ENCODE measurements at places on chromosomes 1 and 21. TPM values are rescaled to one million over a fixed set of nuclear protein-coding genes. Genes with fewer than 3 reads are reported as not detected.

- no peak for DNase-seq
These were observed 47.8 kb upstream of the LRRC3 start for GRCh38 chr21:44407493-44407892.

- DNase-seq, result no peak
These were observed 1.3 kb downstream of the MAP7D1 start for GRCh38 chr1:36157115-36157903.

GRCh38 chr1:17654519-17654918, 100.6 kb upstream of the ACTL8 start:
- no peak for DNase-seq

- DNase-seq, result no peak
These were observed 1.0 kb upstream of the KRTAP13-3 start for GRCh38 chr21:30426731-30427130.

MXRA8 gene
- total RNA-seq, result 10.0 TPM

GRCh38 chr21:37065561-37066177, 7.2 kb downstream of the PIGP start:
- DNase-seq, result no peak

PGD gene
- total RNA-seq, result 340 TPM

GRCh38 chr1:159282118-159282517, 20.0 kb upstream of the FCER1A start:
- no peak for DNase-seq

- no peak for DNase-seq
These were observed 14.2 kb downstream of the CLCC1 start for GRCh38 chr1:108949044-108949443.

DNA sequence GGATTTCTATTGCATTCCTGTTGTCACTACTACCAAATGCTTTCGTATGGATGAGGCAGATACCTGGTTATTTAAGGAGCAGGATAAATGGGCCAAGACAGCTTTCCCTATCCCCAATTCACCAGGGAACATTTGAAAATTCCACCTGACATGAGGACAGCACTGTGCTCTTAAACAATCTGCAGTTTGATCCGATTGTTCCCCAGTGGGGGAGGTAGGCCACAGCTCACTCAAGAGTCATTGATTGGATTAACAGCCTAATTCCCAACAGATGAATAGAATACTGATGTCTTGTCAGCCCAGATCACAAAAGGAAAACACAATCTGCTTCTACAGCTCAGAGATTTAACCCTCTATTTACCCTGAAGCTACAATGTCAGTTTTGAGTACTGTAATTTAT, 123.9 kb downstream of the LHX4 start:
- peak; percentile 9 for DNase-seq

ST7L gene
- 16.2 TPM for total RNA-seq

DNA sequence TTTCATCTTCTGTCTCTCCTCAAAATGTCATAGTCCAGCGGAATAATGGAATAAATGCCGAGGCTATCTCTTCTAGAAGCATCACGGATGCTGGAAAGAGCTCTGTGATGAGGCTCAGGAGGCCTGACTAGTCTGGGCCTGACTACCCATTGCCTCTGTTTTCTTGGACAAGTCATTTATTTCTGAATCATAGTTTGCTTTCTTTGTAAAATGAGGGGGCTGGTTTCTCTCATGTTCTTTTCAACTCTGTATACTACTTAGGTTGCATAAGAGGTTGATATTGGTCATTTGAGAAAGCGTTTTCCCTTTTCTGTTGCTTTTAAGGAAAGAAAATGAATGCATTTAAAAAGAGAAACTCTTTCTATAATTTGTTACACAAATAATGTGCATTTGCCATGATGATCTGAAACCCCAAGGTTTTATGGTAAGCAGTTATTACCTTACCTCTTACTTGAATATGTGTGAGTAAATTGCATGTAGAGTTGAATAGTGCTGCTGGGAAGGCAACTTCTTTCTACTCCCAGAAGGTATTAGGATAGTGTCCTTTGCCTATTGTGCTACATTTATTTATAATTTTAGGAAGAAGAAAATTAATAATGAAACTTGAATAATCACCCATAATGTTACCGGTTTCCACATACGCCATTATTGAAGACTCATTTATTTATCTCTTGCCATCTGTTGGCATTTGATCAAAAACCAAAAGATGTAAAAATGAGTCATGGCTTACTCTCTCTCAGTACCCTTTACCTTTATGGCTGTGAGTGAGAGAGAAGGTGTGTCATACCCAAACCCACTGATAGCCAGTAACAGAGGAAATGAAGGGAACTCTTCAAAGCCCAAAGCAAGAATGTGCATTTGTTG, 179.1 kb downstream of the FASLG start:
- DNase-seq, result no peak

IFI16 gene
- total RNA-seq, result 1.1 TPM

DNA sequence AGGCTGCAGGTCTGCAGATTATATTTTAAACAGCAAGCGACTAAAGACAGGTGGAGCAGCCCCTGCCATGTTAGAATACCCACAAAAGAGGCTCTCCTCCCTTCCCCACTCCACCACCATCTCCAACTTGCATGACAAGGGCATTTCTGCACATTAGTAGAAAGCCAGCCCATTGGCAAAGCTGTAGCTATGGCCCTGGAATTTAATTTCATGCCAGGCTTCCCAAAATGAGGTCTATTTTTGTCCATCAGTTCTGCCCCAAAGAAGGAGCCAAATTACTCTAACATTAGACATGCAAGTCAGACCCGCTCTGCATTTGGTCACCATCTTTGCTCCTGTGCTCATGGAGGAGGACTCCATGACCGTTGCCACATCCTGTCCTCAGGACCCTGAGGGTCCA, 115.2 kb downstream of the LAMC2 start:
- no peak for DNase-seq

DNA sequence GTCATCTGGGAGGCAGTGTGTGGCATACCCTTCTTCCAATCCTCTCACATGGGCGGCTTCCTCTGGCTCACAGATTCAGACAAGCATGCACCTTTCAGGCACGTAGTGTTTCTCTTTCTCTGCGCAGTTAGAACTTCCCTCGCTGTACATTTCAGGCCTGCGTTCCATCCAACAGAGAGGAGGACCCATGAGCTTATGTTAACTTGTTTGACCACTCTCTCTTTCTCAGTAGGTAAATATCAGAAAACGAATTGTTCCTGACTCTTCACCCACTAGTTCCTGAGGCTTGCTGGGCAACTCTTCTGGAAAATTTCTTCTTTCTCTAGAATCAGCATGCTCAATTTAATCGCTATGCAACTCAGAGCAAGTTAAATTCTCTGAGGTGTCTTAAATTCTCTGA, 85.5 kb downstream of the DDX20 start:
- DNase-seq, result no peak

RNU1-1 gene
- total RNA-seq, result 1,303 TPM

SPATA45 gene
- 0.65 TPM for total RNA-seq

IVL gene
- total RNA-seq, result not detected

GRCh38 chr1:51048670-51049069, 53.4 kb upstream of the C1orf185 start:
- DNase-seq, result no peak

DNA sequence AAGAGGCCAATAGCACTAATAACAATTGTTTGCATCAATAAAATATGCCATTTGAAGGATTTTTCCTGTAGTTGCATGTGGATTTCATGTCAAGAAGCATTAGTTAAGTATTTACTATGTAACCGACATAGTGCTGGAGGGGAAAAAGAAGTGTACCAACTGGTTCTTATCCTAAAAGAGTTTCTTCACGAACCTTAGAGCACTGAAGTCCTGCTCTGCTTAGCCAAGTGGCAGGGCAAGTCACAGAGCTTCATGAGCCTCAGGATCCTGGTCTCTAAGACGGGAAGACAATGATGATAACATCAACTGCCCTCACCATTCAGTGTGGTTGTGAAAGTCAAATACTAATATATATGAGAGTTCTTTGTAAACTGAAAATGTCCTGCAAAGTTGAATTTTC, 14.1 kb downstream of the KIAA0040 start:
- no peak for DNase-seq

- no peak for DNase-seq
These were observed 66.4 kb downstream of the DDAH1 start for GRCh38 chr1:85398391-85399064.

ADARB1 gene
- total RNA-seq, result 11.1 TPM

TMCC2 gene
- total RNA-seq, result 6.7 TPM

DNA sequence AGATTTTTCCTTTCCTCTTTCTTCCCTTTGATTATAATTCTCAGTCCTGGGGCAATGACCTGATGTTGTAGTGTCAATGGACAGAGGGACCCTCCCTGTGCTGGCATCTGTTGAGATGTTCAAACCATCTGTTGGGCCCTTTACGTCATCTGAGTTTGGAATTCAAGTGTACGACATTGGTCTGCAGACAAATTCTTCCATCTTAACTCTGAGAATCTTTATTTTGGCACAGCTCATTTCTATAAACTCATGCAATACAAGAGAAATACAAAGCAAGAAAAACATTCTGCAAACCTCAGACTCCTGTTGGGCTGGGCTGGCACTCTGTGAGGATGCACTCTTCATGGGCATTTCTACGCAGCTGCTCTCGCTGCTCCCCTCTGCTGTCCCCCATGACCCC, 54.2 kb downstream of the IFI44 start:
- no peak for DNase-seq

DNA sequence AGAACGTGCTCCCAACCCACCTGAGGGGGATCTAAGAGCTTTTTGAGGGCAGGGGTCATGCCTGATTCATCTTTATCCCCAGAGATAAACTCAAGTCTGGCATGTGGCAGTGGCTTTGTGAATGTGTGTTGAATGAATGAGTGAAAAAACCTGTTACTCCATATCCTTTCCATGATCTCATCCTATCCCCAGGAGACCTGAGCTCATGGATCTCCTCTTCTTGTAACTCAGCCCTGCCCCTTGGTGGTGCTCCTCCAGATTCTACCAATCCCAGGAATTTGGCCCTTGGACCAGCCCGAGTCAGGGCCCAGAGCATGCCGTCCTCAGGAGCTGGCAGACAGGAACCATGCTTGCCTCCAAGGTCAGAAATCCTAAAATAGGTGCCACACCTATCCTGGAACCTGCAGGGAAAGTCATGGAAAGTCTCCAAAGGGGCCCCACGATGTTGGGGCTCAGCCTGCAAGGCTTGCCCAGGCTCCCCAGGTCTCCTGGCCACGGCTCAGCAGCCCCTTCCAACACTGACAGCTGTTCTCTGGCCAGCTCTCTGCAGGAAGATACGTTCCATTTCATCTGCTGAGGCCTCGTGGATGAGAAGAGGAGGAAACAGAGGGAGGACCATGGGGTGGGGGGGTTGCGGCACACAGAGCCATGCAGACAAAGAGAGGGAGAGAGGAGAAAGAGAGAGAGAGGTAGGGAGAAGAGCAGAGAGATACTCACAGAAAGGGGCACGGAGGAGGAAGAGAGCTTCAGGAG, 214.6 kb downstream of the TRABD2B start:
- no peak for DNase-seq

LIN28A gene
- 1,467 TPM for total RNA-seq

DNA sequence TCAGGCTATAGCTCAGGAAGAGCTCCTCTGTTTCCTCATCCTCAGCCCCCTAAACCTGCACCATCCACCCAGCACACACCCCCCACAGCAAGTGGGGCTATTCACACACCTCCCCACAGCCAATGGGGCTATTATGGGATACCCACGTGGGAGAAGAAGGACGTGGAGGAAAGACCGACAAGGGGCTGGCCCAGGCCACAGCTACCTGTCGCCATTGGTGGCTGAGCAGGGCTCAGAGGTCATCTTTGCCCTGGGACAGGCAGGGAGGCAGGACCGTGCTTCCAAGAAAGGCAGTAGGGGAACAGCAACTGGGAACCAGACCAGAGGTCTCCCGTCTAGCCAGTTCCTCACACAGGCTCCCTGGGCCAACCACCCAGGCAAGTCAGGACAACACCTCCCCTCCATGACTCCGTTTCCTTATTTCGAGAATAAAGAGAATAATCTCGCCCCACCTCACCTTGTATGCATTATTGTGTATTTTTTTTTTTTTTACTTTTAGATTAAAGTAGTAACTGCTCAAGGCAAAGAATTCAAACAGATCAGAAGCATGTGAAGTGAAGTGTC, 92.3 kb upstream of the TARDBP start:
- DNase-seq, result no peak

- DNase-seq, result no peak
These were observed 54.5 kb downstream of the C8B start for GRCh38 chr1:56911098-56911938.

CCDC181 gene
- 3.7 TPM for total RNA-seq

- no peak for DNase-seq
These were observed 5.6 kb upstream of the BSDC1 start for GRCh38 chr1:32399843-32400242.

STMN1 gene
- total RNA-seq, result 561 TPM

DNA sequence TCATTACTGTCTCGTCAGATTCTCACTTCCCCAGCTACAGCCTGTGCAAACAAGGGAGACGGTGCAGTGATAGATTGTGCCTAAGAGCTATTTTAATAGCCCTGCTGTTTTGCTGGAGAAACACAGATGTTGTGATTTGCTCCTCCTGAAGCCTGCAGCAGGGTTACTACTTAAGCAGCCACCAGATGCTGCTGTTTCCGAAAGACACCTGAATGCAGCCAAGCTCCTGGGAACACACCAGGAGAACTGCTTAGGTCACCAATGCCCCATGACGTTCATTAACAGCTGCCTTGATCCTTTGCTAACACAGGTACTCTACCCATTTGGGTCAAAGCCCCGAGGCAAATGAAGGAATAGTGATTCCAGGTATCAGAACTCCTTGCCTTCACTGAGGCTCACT, 411.8 kb upstream of the DAB1 start:
- no peak for DNase-seq

DNA sequence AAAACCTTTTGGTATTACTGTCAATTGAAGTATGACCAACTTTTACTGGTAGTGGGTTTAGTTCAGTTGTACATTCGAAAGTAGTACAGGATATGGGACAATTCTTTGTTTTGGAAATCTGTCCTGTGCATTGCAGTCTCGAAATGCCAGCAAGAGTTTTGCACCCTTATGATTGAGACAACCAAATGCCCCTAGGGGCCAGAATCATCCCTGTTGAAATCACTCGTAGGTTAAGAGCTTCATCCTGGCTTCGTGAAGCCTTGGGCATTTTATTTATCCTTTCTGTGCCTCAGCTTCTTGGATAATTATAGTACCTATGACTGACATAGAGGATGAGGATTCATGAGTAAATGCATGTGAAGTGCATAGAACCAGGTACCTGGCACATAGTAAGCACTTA, 2.4 kb upstream of the GOLT1A start:
- DNase-seq, result no peak

DNA sequence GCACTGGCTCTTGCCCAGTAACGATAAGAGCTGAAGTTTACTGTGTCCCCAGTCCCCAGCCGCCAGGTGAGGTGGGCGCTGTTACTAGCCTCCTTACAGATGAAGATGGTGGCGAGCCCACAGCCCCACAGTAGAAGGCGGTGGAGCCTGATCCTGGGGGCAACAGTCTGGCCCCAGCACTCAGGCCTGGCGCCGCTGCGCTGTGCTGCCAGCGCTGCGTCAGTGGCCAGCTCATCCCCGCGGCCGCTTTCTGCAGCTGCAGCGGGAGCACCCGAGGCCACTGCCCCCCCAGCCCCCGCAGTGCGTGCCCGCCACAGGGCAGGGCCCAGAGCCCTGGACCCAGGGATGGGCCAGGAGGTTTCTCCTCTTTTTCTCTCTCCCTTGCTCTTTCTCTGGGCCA, 13.3 kb downstream of the H6PD start:
- DNase-seq, result no peak

Measured in H1 (cell line).